GOT3 (cell line): ENCODE measurements at places on chromosomes 7 and 10.

DNA sequence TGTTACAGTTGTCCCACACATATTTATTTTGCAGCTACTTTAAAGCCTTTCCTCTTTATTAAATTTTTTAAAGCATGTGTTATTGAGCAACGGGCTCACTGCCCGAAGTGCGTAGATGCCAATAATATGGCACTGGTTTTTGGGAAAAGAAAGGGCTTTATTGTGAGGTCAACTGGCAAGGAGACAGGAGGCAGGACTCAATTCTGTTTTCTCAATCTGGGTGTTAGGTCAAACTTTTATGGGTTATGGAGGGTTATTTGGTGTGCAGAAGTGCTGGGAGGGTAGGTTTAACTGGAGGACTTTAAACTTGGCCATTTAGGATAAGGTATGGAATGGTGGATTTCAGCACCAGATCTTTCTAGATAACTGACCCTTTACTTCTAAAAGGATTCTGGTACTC is 183.6 kb downstream of the LRRC4 start:
- no peak for DNase-seq

DNA sequence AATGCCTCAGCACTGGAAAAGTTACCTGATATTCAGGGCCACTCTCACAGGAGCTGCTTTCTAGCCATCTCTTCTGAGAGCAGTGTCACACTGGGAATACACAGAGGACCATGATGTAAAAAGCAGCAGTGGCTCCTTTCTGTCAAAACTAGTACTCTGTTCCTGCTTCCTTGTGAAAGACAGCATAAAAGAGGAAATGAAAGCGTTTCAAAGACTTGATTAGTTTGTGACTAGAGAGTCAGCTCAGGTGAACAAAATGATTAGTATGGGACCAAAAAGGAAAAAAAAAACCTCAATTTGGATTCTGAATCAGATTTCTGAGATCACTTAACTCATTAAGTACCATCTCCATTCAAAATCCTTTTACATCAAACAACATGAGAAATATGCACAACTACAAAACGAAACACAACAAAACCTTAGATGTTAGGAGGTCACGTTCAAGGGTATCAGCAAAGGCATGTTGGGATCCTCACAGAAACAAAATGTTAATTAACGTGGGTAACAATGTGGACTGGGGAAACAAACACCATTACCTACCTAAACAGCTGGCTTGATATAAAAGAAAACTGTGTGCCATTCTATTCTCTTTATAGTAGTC is 103.7 kb downstream of the MACC1 start:
- no peak for DNase-seq

DNA sequence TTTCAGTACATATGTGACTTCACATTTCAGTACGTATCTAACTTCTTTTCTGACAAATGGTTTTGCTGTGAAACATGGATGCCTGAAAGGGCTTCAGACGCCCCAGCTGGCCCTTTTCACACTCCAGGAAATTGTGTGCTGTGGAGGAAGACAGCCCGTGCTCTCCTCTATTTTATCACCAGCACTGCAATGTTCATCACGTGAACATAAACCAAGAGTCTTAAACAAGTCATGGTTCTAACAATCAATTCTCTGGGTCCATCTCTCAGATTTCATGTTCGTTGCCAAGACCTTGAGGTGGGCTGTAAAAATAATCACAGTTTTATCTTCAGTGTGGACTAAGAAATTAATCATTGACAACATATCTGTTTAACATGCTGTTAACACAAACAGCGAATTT is 141.2 kb downstream of the WDR37 start:
- DNase-seq = no peak

DNA sequence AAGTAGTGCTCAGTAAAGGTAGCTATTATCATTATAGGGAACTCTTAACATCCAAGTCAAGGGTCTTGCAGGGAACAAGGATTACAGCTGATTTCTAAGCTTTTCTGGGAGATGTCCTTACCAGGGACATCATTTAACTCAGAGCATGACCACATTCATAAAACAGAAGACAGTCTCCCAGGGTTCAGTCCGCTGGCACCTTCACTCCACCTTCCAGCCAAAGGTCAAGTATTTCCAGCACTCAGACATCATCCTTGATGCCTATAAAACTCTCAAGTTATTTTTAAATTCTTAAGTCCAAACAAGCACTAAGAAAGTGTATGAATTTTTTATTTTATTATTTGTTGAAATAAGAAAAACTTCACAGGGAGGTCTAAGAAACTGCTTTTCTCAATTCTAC is 119.7 kb upstream of the KMT2E start:
- no peak for DNase-seq

DNA sequence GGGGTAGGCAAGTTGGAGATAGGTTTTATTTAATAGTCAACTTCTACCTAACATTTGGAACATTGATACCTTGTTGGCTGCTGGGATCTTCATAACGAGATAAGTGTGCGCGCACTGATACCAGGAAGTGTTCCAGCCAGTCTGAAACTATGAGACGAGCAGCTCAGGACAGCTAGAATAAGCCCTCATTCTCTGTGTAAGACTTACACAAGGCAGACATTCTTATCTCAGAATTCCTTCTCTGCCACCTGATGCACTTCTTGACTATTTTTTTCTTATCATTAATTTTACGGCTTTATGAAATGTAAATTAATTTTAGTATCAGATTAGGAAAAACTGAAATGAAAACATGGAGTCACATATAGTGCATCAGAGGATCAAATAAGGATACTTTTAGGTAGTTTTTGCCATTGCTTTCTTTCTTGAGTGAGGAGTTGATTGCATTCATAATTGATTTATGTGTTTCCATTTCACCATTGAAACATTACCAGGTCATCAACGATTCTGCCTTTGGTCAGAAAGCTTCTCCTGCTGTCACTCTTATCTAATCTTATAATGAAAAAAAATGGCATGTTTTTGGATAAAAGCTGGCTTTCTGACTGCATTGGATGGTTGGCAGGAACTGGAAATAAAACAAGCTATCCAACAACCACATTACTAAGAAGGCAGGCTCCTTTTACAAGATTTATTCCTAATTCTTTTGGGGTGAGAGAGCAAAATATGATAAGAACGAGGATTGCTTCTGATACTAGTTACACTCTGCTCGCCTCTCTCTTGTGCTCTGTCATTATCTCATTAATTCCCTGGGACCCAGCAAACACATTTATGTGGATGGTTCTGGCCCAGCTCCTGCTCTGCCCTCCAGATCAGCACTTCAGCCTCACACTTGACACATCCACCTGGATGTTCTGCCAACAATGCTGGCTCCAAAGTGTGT is 40.4 kb upstream of the ABCB5 start:
- DNase-seq = no peak

- DNase-seq = no peak
These were observed 1224.6 kb upstream of the LRRTM3 start for GRCh38 chr10:65701168-65701776.

DNA sequence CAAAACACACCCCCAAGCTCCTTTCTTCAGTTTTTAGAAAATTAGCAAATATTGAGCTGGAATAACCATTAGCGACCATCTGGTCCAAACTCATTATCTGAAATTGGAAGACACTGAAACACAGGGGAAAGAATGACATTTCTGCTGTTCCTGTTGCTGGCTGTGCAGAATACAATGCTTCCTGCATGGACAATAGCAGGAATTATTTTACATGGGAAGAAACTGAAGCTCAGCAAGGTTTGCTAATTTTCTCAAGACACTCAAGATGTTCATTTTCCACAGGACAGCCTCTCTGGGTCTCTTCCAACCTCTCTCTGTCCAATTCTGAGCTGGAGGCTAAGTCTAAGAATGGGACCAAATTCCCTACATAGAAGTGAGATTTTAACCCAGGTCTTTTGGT is 81.9 kb upstream of the TNS3 start:
- DNase-seq = no peak

- DNase-seq = no peak
These were observed 633 bp upstream of the EBLN1 start for GRCh38 chr10:22218448-22218847.

DNA sequence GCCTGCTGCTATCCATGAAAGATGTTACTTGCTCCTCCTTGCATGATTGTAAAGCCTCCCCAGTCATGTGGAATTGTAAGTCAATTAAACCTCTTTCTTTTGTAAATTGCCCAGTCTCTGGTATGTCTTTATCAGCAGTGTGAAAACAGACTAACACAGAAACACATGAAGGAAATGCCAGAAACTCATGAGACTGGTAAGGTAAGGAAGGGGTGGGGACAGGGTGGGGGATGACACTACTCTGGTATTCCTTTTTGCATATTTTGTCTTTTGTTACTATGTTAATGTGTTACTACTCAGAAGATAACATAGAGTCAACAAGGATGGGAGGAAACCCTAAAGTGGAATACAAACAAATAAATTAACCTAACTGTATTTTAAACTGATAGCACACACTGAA is 69.8 kb upstream of the DRGX start:
- no peak for DNase-seq

DNA sequence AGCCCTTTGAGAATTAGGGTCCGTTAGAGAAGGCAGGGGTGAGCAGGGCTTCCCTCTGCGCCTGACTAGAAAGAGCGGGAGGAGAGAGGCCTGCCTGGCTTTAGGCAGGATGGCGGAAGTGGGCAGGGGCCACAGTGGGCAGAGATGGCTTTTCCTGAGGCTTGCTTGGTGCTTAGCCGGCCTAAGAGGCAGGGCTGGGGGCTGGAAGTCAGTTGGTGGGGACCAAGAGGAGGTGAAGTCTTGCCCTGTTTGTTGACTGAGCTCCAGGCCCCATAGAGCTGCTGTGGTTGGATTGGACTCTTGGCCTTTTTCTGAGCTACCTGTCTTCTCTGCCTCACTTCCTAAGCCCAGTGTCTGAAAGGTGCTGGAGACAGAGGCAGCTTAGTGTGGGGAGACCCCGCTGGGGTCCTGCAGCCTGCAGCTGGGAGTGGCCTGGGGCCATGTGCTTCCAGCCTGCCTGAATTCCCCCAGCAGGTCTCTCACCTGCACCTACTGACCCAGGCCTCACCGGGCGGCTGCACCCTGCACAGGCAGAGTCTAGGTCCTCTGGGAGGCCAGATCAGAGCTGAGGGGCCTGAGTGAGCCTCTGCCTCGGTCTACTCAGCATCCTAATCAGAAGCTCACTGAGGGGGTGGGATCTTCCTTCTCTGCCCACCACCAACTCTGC is 4.8 kb downstream of the FAM241B start:
- DNase-seq = no peak

- no peak for DNase-seq
These were observed 6.3 kb downstream of the WNT16 start for GRCh38 chr7:121334875-121335648.

DNA sequence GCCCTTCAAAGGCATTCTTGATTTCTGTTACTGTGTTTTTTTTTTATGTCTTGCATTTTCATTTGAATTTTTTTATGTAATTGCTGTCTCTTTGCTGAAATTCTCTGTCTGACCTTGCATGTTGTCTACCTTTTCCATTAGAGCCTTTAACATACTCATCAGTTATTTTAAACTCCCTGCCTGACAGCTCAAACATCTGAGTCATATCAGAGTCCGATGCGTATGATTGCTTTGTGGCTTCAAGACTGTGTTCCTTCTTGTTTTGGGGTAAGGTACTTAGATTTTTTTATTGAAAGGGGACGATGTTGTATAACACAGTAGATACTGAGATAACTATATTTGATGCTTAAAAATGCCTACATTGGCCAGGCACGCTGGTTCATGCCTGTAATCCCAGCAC is 9.7 kb upstream of the TARP start:
- no peak for DNase-seq

DNA sequence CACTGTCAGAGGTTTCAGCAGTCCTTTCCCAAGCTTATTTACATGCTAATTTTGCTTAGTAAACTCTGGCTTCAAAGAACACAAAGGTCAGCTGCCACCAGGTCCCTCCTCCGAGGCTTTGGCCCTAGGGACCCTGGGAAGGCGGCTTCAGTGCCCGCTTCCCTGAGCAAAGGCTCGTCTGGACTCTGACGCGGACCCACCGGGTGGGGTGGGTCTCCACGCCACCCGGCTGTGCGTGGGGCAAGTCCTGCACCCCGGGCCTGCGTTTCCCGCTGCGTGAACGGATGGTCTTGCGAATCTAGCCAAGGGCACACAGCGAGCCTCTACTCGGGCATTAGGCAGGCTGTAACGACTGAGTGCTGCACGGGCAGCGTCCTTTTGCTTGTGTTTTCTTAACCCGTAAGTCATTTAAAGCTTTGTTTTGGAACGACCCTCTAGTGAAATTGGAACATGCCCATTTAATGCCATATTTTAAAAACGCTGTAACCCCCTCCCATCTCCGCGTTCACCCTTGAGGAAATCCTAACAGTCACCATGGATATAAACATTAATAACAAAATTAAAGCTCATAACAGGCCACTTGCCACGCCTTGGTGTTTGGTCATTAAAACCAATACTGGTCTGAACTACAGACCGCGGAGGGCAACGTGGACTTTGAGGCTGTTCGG is 828 bp downstream of the BNIP3 start:
- DNase-seq = no peak

- DNase-seq = no peak
These were observed 89.2 kb downstream of the AOAH start for GRCh38 chr7:36635091-36635490.

GRCh38 chr10:122374859-122375678 is 561 bp downstream of the PLEKHA1 start:
- peak; percentile 39 for DNase-seq

GRCh38 chr7:111262293-111263116 is 171.6 kb downstream of the LRRN3 start:
- no peak for DNase-seq

GRCh38 chr10:61798713-61799112 is 102.8 kb upstream of the ARID5B start:
- no peak for DNase-seq
